ENCODE measurements at places on chromosomes 13 and 19.

GRCh38 chr19:39254531-39255345, 6.1 kb upstream of the IFNL4 start:
- peak; percentile 18 for DNase-seq

DNA sequence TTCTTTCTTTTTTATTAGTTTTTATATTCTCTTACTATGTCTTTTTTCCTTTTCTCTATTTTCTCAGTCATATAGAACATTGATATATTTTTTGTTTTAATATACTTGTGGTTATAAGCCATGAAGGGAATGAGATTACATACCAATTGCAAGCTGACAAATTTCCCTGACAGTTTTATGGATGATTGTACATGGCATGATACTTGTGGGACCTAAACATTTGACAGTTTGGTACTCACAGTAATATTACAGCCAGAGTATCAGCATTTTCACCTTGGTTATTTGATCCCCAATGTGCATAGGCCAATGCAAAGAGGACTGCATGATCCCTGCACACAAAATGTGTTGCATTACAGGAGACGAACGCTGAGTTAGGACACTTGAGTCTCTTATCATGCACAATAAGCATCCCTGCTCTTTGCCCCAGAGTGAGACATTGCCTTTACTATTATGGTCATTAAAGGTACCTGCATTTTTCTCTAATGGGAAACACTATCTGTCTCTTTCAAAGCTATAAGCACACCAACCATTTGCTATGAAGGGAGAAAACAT, 713.4 kb upstream of the PCDH20 start:
- DNase-seq: no peak

- DNase-seq: no peak
These were observed at the start of gene KHSRP for GRCh38 chr19:6424195-6424938. Gene KHSRP, minus strand, starts transcription at chr19:6424811. Its CDS starts 110 bp downstream, at chr19:6424701.

GRCh38 chr19:8515317-8515716, 1.4 kb upstream of the ZNF414 start:
- no peak for DNase-seq

- DNase-seq: no peak
These were observed 1449.3 kb downstream of the SLITRK1 start for GRCh38 chr13:82432949-82433348.

- no peak for DNase-seq
These were observed 26.9 kb downstream of the ZNF846 start for GRCh38 chr19:9741476-9742171.

GRCh38 chr13:56886398-56886797, 254.3 kb upstream of the PRR20A start:
- no peak for DNase-seq

- no peak for DNase-seq
These were observed 12.4 kb downstream of the MAST3 start for GRCh38 chr19:18109733-18110608.

DNA sequence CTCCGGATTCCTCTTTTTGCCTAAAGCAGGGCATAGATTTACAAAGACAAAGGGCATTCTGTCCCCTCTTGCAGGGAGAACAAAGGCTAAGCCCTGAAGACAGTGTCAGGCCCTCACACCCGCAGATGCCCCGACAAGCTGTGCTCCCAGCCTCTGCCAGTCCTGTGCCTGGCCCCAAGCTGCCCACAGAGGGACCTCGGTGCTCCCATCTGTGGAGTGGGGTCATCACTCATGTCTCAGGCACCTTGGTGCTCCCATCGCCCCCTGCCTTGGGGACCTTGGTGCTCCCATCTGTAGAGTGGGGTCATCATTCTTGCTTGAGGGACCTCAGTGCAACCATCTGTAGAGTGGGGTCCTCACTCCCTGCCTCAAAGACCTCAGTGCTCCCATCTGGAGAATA, 24.3 kb downstream of the C13orf46 start:
- DNase-seq: no peak

DNA sequence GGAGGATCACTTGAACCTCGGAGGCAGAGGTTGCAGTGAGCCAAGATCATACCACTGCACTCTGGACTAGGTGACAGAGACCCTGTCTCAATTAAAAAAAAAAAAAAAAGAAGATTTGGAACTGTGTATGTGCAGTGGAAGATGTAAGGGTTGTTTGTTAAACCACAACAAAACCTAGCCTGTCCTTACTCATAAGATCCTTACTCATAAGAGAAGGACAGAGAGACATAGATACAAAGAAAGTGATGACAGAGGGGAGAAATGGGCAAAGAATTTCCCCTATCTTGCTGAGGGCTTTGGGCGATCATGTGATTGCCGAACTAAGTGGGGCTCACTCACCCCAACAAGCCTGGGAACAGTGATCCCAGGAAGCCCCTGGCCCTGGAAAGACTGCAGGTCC, 7.9 kb downstream of the ITPKC start:
- no peak for DNase-seq

- no peak for DNase-seq
These were observed 16.3 kb downstream of the ELAVL1 start for GRCh38 chr19:7989071-7989575.

DNA sequence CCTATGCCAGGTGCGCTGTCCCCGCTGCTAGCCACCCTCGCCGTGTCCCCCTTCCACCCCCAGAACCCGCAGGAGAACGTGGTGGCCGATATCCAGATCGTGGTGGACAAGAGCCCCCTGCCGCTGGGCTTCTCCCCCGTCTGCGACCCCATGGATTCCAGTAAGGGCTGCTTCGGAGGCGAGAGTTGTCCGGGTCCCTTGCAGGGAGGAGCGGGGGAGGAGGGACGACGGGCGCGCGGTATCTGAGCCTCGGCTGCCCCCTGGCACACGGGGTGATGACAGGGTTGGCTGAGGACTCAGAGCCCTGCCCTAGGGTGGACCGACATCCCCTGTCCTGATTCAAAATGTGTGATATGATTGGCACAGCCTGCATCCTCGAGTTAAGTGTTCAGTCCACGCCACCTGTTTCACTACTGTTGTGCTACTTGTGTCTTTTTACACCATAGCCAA, 653 bp downstream of the MVB12A start:
- DNase-seq: peak; percentile 36
